CD4-positive, alpha-beta T cell (primary cell): ENCODE measurements at places on chromosomes 1 and 21.
A peak's percentile ranks its signal among the peaks of the same experiment; 100 is the strongest.

DNA sequence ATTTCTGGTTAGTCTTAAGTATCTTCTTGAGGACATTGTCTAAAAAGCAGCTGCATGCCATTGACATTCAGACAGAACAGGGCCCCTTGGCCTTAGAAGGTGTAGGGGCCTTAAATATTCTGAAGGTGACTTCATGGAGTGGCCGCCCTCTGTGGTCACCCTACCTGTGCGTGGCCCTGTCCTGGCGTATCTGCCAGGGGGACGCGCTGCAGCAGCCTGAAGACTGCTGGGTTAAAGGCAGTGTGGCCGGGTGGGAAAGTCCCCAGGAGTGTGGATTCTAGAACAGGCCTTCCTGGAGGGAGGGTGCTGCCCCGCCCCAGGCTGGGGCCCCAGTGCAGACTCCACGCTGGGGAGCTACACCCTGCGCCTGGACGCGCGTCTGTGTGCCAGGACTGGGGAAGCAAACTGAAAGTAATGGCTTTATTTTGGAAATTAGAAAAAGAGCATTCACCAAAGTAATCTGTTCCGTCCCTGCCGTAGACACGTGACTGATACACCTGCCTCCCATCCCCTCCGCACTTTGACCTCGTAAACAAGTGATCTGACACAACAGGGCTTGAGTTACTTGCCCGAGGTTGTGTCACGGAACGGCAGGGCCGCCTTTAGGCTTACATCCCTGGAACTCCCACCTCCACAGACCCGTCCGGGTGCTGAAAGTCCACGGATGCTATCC, 1.8 kb downstream of the AGPAT3 start:
- peak; percentile 27 for DNase-seq

DNA sequence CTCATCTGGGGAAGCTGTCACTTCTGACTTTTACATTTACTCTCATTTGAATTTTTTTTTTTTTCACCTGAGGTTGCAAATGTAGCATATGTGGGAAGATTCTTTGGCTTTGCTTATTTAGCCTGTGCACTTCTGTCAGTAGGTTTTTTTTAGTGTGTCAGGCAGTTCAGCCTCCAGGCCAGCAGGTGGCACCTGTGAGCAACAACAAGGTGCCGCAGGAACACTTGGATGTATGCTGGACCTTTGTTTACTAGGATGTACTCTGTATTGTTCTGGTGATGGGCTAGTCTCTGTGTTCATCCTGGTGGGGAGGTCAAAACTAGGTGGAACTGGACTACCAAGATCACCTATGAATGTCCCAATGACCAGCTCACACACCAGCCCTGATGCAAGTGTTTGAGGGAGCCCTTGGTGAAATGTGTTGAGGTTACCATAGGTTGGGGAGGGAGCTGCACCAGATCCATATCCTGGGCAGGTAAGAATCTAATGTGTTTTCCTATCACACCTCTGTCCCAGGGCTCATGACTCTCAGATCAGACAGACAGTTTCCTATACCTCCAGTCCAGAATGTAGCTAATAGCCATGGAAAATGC, 618.2 kb downstream of the BRINP3 start:
- no peak for DNase-seq

- DNase-seq = no peak
Observed at GRCh38 chr1:168977618-168978017, 128.9 kb upstream of the ATP1B1 start.

DNA sequence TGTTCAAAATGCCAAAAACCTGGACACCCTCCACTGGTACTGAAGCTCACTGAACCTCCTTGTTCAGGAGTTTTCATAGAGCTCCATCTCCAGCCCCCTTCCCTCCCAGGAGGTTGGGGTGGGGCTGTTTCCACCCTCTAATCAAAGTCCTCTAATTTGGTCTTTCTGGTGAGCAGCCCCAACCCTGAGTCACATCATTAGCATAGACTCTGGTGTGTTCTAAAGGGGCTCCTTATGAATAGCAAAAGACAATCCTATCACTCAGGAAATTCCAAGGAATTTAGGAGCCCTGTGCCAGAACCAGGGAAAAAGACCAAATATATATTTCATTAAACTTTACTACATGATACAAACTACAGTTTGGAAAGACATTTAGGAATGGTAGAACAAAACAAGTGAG, 13.2 kb upstream of the UBE4B start:
- no peak for DNase-seq

GRCh38 chr1:4515727-4516289, 138.6 kb upstream of the AJAP1 start:
- DNase-seq = no peak

DNA sequence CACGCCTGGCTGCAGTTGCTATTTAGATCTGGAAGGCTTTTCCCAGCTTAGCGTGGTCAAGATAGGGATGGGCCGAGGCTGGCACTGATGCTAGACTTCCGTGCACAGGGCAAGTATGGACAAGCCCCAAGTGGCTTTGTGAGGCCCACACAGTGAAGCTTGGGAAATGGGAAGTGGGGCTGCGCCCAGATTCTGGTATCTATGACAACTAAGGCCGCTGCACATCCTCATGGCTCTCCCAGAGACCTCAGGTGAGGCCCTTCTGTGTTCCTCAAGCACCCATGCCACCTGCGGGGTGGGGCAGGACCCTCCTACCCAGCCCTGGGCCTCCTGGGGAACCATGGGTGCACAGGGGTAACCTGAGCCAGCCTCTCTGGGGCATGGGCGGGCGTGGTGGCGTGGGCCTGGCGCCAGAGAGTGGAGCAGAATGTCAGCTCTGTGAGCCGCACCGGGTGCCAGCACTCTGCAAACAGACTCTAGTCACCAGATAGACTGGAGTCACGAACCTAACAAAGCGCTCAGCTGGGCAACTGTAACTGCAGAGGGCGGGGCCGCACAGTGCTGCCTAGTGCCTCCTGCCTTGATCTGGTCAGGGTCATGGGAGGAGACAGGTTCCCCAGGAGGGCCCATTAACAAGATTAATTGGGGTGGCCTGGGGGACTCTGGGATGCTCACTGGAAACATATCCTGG, 46.4 kb downstream of the ELF3 start:
- DNase-seq = no peak

- DNase-seq = no peak
Observed at GRCh38 chr1:36448530-36449056, 1.7 kb downstream of the OSCP1 start.

GRCh38 chr1:9703681-9704080, 52.1 kb downstream of the PIK3CD start:
- DNase-seq = no peak

DNA sequence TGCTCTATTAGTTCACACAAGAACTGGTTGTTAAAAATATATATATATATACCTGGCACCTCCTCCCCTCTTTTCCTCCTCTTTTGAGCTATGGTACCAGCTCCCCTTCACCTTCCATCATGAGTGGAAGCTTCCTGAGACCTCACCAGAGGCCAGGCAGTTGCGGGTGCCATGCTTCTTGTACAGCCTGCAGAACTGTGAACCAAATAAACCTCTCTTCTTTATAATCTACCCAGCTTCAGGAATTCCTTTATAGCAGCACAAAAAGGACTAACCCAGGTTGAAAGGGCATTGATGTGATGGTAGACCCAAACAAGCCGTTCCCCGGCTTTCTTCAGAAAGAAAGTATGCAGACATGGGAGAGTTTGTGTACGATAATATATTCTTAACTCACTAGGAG, 14.9 kb downstream of the RSPH1 start:
- no peak for DNase-seq

GRCh38 chr1:172642970-172643369, 15.9 kb upstream of the FASLG start:
- DNase-seq = no peak

GRCh38 chr1:109816175-109816811, 52.6 kb upstream of the EPS8L3 start:
- DNase-seq = peak; percentile 69

DNA sequence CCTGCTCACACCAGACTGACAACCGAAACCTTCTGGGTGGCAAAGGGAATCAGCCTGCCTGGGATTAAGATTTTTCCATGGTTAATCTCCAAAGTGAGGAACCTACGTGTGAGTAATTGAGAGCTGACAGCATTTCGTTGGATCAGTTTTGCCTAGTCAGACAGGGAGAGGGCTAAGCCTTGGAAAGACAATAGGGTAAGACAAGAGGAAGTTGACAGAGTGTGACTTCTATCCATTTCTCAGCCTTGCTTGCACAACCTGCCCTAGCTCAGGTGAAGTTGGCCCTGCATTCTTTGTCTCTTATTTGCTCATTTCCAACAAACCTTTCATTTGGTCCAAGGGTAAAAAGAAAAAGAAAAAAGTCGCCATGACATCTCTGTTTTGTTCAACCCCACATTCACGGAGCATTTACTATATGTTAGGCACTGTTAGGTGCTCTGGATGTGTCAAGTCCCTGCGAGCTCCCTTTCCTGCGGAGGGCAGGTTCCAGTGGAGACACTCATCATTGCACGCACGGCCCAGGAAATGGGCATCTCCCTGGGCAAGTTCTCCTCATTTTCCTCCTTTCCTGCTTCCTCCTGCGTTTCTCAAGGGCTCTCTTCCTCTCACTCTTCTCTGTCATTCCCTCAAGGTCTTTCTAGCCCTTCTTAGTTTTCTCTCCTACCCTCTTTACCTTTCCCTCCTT, 23.3 kb downstream of the KIRREL1 start:
- DNase-seq = no peak

DNA sequence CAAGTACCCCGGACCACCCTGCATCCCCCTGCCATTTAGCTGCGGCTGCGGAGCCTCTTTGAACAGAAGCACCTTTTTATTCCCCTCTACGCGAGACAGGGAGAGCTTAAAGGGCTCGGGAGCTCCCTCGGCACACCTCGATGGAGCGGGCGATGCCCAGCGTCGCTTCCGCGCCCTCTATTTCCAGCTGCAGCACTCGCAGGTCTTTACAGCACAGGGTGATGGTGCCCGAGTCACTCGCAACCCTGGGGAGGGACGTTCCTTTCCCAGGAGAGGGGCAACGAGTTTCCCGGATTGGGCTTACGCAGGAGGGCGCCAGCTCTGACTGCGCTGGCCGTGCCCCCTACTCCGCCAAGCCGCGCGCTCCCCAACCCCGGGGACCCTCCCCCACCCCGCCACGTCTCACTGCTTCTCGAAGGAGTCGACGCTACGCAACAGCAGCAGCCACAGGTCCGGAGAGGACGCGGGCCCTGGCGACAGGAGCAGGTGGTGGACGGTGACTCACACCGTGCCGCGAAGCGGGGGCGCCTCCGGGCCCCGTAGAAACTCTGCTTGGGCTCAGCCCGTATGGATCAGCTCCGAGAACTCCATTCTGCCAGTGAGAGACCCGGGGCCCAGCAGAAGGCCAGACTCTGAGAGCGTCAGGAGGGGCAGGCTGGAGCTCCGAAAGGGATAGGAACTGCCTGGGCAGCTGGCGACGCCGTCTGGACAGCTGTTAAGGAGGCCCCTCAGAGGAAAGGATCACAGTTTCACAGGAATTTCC, 5.8 kb upstream of the FAM167B start:
- DNase-seq = peak; percentile 70

- DNase-seq = no peak
Observed at GRCh38 chr1:12001249-12001917, 17.9 kb upstream of the MIIP start.

DNA sequence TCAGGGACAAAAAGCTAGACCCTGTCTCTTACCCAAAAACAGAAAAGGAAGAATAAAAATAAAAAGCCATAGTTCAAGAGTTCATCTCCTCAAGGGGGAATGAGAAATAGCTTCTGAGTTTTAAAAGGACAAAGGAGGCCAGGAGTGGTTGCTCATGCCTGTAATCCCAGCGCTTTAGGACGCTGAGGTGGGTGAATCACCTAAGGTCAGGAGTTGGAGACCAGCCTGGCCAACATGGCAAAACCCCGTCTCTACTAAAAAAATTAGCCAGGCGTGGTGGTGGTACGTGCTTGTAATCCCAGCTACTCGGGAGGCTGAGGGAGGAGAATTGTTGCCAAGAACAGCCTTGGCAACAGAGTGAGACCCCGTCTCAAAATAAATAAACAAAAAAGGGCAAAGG, 38.6 kb upstream of the CPLANE2 start:
- DNase-seq = no peak

DNA sequence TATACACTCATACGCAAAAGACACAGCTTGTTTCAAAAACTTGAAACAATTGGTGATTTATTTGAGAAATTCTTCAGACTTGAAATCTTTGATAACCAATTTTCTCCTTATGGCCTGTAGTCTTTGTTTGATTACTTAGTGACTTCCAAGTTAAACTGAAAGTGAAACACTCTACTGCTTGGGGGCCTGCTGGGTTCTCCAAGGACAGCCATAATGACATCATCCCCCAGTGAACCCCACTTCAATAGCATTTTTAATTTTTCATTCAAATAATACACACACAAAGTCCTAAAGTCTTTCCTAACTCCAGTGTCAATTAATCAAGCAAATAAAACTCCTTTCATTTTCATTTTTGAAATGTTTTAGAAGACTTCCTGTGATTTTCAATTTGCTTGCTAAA, 59.2 kb downstream of the KRTAP19-8 start:
- no peak for DNase-seq
